ENCODE measurements at places on chromosomes 6 and 20. TPM values are rescaled to one million over a fixed set of nuclear protein-coding genes. Genes with fewer than 3 reads are reported as not detected.

MMP24 gene
- total RNA-seq, result 1.5 TPM

DLK2 gene
- not detected for total RNA-seq

POLR1C gene
- total RNA-seq, result 17.4 TPM

KCNK17 gene
- not detected for total RNA-seq

BANF2 gene
- not detected for total RNA-seq

FAM210B gene
- 40.8 TPM for total RNA-seq

RSPH9 gene
- not detected for total RNA-seq

GPR6 gene
- not detected for total RNA-seq

YWHAB gene
- total RNA-seq, result 71.1 TPM

BPIFB1 gene
- total RNA-seq, result not detected

HAO1 gene
- 132 TPM for total RNA-seq

SLC12A5 gene
- not detected for total RNA-seq

ADGB gene
- total RNA-seq, result not detected

ACAT2 gene
- total RNA-seq, result 120 TPM

TMEM244 gene
- total RNA-seq, result not detected

SIRPD gene
- total RNA-seq, result not detected

DNA sequence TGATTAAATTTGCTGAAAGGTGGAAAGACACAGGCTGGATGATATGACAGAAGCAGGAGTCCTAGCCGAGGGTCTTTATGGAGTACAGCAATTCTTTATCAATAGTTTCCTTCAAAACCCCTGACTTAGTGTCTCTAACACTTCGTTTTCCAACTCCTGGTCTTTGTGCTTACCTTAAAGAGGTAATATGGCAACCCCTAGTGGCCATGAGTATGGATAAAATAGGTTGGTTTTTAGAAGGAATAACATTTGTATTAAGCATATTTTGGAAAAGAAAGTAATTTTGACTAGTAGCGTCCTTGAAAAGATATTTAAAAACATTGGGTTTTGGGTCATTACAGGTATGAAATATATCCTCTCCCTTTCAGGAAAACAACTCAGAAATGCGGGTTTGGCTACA, 51.9 kb downstream of the VGLL2 start:
- DNase-seq, result no peak

GRCh38 chr20:50219600-50219999, 29.0 kb downstream of the CEBPB start:
- DNase-seq, result no peak

- DNase-seq, result no peak
Observed at GRCh38 chr6:17683428-17683827, 23.3 kb downstream of the NUP153 start.

DNA sequence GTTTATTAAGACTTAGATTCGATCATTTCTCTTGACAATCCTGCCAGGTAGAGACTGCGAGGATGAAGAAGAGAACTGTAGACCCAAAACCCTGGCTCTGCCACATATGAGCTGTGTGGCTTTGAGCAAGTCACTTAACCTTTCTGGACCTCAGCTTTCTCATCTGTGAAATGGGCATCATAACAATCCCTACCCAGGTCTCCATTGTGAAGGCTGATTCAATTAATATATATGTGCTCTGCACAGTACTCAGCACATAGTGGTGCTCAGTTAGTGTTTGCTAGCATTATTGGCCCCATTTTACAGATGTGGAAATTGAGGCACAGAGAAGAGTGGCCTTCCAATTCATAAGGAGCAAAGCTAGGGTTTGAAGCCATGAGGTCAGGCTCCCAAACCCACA, 7.9 kb downstream of the XKR7 start:
- no peak for DNase-seq

DNA sequence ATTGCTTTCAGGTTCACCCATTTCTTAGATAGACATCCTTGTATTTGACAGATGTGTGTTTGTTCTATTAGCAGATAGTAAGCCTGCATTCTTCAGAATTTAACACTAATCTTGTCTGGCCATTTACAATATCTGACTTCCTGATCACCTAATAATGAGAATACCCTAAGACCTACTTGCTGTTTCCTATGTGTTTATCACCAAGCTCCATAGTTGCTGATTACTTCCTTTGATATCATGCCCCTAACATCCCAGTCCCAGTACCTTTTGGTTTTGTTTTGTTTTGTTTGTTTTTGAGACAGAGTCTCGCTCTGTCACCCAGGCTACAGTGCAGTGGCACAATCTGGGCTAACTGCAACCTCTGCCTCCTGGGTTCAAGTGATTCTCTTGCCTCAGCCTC, 143.6 kb upstream of the DST start:
- no peak for DNase-seq

DNA sequence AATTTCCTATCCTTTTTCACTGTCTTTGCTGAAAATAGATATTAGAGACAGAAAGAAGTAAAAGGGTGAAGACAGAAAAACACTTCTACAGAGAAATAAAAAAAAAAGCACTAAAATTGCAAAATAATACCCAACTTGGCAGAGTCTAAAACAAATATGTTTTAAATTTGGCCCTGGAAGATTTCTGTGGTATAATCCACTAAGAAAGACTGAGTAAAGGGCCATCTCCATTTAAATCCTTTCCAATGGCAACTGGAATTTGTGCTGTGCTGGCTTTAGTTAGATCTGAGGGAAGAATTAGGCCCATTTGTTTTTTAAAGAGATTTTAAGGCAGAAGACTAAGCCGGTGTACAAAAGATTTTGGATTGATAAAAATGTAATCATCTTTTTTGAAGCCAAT, 321.2 kb downstream of the GJA1 start:
- DNase-seq, result no peak

- no peak for DNase-seq
Observed at GRCh38 chr20:17835934-17836300, 132.7 kb downstream of the SNX5 start.

DNA sequence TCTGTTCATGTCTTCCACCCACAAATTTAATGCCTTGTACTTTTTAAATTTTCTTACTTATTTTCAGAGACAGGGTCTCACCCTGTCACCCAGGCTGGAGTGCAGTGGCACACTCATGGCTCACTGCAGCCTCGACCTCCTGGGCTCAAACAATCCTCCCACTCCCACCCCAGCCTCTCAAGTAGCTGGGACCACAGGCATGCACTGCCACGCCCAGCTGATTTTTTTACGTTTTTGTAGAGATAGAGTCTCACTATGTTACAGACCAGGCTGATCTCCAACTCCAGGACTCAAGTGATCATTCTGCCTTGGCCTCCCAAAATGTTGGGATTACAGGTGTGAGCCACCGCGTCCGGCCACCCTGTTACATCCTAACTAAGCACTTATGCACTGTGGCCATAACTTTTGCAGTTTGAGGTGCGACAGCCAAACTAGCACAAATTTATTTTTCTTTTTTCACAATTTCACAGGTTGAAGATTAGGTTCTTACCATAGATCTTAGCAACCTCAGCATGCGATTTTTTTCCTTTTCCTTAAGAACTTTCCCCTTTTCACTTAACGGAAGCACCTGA, 92.1 kb downstream of the EPB41L2 start:
- no peak for DNase-seq

- no peak for DNase-seq
Observed at GRCh38 chr6:117008618-117009017, 131.6 kb downstream of the RFX6 start.

DNA sequence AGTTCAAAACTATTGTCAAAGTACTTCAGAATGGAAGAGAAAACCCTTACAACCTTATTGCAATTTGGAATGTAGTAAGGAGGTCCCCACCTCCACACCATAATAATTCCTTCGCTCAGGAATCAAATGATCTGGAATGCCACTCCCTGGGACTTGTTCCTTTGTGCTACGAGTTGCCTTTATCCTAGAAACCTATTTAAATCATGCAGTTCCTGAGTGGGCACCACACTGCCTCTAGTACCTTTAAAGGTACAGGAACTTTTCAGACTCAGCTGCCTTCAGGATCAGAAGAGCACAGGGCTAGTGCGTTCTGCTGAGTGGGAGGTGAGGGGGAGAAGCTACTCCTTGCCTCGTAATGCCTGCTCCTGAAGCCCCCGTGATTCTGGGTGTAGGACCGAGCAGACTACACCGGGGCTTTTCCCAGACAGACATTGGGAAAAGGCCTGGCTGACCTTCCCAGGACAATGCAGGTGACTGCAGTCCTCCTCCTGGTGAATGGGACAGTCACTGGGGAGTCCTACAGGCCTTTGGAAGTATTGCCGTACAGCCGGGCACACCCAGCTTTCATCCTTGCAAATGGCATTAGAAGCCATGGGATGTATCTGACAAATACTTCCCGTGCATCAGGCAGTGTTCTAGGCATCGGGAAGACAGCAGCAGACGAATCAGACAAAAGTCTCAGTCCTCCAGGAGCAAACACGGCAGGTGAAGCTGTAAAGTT, 11.8 kb upstream of the TUBB2B start:
- no peak for DNase-seq

DNA sequence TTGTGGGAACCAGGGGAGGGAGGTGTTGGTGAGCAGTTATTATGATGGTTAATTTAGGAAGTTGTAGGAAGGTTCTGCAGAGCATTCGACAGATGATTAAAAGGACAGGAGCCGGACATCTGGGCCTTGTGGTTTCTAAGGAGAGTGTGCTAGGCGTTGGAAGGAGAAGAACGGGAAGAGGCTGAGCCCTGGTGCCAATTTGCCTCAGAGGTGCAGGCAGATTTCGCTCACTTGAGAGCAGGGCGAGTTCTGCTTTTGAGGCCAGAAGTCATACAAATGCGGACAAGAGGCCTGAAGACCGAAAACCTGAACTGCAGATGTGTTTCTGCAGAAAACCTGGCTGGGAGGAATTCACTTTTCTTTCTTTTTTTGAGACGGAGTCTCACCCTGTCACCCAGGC, 30.5 kb upstream of the RPS6KA2 start:
- no peak for DNase-seq

- DNase-seq, result no peak
Observed at GRCh38 chr6:142937986-142938385, 7.0 kb downstream of the HIVEP2 start.

DNA sequence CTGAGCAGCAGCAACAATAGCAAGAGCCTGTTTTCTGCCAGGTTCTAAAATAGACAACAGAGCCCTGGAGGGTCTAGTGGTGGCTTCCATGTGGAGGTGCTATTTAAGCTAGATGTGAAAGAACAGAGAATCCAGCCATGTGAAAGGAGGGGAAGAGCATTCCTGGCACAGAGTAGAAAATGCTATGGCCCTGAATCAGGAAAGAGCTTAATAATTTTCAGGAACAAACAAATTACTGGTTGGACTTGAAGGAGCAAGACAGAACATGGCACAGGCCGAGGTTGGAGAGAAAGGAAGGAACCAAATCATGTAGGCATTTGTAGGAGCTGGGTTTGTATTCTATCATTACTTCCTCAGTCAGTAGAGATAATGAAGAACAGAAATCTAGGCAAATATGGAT, 98.3 kb downstream of the AIG1 start:
- no peak for DNase-seq

GRCh38 chr6:22471132-22471690, 98.2 kb upstream of the HDGFL1 start:
- peak; percentile 69 for DNase-seq

- DNase-seq, result no peak
Observed at GRCh38 chr20:59518881-59519706, 85.2 kb upstream of the PHACTR3 start.

GRCh38 chr6:1297746-1298145, 14.2 kb upstream of the FOXQ1 start:
- DNase-seq, result no peak

DNA sequence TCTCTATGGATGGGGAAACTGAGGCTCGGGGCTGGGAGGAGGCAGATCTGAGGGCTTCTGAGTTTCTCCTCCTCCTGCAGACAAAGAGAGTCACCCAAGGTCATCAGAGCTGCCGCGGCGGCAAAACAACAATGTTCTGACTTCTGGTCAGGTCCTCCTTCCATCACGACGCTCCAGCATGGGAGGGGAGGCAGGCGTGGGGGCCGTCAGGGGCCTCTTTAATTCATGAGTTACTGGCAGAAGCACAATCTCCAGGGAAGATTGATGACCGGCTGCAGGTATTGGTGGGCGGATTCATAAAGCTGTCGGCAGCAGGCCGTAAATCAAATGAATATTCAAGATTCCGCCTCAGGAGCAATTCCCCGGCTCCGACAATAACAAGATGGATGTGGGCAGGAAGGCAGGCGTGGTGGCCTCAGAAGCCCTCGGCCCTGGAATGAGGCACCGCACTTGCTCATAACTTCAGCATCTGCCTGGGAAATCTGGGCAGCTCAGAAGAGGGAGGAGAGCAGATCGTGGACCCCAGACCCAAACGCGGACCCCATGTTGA, 19.1 kb downstream of the PCK1 start:
- no peak for DNase-seq

GRCh38 chr6:117771403-117771802, 96.1 kb downstream of the NUS1 start:
- peak; percentile 30 for DNase-seq

GRCh38 chr20:38229376-38230252, 30.9 kb downstream of the KIAA1755 start:
- DNase-seq, result no peak

GRCh38 chr20:33771938-33772337, 39.2 kb upstream of the CHMP4B start:
- DNase-seq, result no peak

DNA sequence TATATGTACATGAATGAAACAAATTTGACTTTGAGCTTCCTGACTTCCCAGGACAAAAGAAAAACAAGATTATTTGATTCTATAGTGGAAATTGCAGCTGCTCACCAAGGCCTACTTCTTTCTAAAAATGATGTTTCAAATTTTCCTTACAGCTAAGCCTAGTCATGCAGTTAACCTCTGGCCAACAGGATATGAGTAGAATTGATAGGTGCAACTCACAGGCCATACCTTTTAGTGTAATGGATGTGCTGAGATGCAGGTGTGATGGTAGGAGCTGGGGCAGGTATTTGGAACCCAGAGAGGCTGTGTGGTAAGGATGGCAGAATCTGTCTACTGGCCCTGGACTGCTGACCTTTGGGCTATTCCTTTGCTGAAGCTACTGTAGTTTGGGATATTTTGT, 230.9 kb upstream of the PREP start:
- no peak for DNase-seq

DNA sequence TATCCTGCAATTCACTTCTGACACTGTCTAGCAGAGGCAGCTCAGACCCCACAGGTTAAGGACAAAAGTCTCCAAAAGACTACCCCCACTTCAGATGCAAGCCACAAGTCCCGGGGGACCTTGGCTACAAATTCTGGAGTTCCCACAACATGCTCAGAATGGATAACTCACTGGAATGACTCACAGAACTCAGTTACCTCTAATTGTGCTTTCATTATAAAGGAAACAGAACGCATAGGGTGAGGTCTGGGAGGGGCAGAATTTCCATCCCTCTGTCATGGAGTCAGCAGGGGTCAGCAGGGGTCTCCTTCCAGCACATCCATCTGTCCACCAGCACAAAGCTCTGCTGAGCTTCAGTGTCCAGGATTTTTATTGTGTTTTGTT, 184.2 kb downstream of the CDH4 start:
- no peak for DNase-seq

DNA sequence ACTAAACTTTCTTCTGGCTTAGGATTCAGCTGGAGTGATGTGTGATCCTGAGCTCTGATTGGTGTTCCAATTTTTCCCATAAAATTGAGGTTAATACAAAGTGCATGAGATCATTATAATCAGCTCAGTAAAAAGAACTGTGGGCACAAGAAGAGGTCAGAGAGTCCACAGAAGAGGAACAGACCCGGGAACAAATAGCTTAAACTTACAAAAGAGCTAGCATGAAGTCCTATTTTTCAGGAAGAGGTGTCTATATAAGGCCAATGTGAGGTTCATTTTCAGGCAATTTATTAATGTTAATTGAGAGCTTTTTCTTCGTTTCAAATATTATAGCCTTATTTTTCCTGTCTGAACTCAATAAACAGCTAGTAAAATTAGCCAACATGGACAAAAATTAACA, 26.9 kb upstream of the STX11 start:
- no peak for DNase-seq
